ENCODE measurements at places on chromosomes 1 and 21.

DNA sequence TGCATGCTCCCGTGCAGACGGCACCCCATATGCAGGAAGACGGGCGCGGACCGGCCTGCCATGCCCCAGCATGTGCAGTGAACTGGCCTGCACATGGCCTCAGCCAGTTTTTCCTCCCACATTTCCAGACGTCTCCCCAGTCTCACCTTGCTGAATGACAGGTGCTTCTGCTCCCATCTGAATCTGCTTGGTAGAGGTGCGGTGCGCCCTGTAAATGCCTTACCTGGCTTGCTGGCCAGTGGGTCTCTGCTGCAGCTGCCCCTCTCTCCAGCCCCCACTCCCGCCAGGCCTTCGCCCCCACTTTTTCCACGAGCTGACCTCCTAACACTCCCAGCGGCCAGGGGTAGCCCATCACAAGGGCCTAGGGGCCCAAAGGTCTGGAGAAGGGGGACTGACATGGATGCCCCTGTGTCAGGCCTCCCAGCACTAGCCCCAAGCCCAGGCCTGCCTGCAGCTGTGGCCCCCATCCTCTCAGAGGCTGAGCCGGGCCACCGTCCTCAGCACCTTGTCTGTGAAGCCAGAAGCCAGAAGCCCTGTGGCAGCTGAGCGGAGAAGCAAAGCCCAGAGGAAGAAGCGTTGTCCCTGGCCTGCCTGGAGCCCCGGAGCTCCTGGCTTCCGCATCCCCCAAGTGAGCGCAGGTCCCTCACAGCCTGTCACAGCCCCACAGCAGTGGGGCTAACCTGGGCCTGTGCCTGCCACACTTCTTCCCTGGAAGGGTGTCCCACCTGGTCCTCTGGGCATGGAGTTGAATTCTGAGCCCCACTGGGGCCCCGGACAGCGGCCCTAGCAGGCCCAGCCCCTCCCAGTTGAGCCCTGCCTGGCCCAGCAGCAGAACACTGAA, 3.7 kb upstream of the SLC19A1 start:
- DNase-seq: no peak

DNA sequence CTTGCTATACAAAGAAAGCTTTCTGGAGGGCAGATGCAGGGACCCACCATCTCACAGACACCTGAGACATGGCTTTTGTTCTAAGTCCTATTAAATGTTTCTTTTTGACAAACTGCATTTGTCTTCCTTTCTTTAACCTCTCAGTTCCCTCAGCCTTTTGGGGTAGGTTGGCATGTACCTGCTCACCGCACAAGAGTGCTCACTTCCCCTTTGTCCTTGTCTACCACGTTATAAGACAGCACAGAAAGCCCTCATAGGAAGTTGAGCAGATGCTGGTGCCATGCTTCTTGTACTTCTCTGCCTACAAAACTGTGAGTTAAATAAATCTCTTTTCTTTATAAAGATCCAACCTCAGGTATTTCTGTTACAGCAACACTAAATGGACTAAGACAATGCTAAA, 31.9 kb upstream of the RGS21 start:
- no peak for DNase-seq

GRCh38 chr1:73097917-73098316, 815.6 kb upstream of the NEGR1 start:
- DNase-seq: no peak

DNA sequence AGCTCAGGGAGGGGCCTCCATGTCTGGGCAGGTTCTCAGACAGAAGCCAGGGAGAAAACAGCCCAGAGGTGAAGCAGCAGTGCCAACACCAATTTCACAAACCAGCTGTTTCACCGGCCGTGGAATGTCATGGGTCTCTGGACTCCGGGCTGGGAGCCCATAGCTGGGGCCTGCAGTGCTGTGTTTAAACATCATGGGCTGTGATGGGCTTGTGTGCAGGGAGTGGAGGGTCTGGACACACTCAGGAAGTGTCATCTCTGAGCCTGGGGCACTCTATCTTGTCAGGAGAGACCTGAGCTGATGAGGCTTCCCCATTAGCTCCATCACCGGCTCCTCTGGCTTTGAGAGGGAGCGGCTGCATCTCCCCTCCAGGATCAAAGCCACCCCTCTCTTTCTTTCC, 173.6 kb upstream of the IGSF21 start:
- no peak for DNase-seq

DNA sequence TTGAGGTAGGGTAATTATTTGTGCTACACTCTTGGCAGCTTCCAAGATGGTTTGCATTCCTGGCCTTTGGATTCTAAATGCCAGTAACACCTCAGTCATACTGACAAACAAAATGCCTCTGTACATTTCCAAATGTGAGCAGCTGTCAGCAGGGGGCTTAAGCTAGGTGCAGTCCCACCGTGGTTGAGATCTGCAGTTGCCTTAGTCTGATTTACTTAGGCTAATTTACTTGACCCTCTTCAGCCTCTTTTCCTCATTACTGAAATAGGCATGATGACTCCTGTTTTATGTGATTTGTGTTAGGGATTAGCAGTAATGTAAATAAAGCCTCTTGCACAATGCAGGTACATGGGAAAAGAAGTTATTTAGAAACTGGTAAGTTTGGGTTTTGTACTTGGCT, 13.5 kb upstream of the SPATA1 start:
- no peak for DNase-seq

DNA sequence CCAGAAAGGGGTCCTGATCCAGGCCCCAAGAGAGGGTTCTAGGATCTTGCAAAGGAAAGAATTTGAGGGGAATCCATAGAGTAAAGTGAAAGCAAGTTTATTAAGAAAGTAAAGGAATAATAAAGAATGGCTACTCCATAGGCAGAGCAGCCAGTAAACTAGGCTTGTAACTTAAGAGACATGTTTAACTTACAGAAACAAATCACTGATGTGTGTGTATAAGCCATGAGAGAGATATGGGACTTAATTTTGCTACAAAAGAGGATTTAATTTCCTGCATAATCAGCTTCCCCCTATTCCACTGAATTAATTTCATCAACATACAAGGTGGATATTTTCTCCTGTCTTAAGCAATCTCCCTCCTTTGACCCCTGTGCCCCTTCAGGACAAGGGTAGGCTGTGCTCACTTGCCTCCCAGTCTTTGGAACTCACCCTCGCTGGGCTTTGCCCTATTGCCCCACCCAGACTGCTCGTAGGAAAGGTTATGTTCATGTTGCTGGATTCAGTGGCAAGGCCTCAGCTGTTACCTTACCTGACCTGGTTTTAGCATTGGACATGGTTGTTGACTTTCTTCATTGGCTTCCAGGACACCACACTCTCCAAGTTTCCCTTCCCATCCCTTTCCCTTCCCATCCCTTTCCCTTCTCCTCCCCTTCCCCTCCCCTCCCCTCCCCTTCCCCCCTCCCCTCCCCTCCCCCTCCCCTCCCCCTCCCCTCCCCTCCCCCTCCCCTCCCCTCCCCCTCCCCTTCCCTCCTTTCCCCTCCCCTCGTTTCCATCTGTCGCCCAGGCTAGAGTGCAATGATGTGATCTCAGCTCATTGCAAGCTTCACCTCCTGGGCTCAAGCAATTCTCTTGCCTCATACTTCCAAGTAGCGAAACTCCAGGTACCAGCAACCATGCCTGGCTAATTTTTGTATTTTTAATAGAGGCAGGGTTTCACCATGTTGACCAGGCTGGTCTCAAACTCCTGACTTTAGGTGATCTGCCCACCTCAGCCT, 44.6 kb downstream of the TBCE start:
- peak; percentile 31 for DNase-seq

- DNase-seq: no peak
These were observed 13.9 kb downstream of the PLA2G2F start for GRCh38 chr1:20153000-20153418.

- DNase-seq: peak; percentile 43
These were observed 61.2 kb downstream of the TOR1AIP2 start for GRCh38 chr1:179816196-179816960.

GRCh38 chr1:220631238-220631815, 58.8 kb upstream of the C1orf115 start:
- no peak for DNase-seq

GRCh38 chr1:109712321-109712864, 342 bp downstream of the GSTM5 start:
- no peak for DNase-seq

- DNase-seq: no peak
These were observed 3.6 kb downstream of the TPRG1L start for GRCh38 chr1:3628445-3628844.

GRCh38 chr1:36950604-36951291, 83.6 kb downstream of the GRIK3 start:
- DNase-seq: no peak

DNA sequence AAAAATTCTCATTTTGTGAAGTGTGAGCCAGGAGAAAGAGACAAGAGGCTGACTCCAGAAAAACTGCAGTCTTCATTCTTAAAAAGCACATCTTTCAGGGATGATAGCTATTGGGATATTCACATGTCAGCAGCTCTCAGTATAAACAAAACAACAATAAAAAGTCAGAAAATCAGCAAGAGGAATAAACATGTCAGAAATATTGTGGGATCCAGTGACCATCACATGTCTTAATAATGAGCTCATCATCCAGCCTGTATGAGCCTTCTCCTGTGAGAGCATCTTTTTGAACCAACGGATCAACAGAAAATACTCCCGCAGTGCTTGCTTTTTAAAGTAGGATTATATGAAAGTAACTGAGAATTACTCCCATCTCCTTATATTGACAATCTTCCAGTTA, 241.6 kb downstream of the SMYD3 start:
- DNase-seq: no peak

DNA sequence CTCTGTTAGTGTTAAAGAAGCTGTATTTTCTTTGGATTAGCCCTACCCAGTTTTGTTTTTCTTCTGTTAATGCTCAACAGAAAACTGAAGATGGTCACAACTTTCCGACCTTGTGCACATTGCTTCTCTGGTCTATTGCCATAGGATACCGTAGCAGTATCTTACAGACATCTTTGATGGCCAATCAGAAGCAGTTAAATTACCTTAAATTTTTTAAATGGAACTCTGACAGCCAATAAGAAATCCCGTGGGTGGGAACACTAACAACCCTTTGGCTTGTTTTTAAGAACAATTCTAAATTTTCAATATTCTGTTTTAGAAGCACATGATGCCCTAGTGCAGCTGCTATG, 17.2 kb downstream of the NFYC start:
- DNase-seq: peak; percentile 94

DNA sequence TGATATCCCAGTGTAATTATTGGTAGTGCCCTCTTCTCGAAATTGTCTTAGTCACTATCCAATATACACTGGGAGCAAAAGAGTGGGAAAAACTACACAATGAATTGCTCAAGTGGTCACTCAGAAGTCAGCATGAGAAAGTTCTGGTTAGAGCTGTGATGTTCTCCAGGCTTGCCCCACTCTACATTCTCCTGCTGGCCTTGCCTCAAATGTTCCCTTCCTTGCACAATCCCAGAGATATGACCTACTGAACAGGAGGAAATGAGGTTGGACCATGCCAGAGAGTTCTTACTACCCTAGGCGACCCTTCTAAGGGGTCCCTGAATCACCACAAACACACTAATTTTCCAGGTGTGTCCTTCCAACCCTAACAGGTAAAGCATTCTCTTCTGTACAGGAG, 40.8 kb downstream of the GLUL start:
- no peak for DNase-seq

GRCh38 chr1:71706029-71706671, 576.2 kb downstream of the NEGR1 start:
- no peak for DNase-seq

- DNase-seq: no peak
These were observed 2.8 kb upstream of the TARS2 start for GRCh38 chr1:150484431-150484830.

- no peak for DNase-seq
These were observed 114.8 kb downstream of the MAB21L3 start for GRCh38 chr1:116226017-116226416.

GRCh38 chr1:94276988-94277434, 39.6 kb upstream of the ARHGAP29 start:
- no peak for DNase-seq

DNA sequence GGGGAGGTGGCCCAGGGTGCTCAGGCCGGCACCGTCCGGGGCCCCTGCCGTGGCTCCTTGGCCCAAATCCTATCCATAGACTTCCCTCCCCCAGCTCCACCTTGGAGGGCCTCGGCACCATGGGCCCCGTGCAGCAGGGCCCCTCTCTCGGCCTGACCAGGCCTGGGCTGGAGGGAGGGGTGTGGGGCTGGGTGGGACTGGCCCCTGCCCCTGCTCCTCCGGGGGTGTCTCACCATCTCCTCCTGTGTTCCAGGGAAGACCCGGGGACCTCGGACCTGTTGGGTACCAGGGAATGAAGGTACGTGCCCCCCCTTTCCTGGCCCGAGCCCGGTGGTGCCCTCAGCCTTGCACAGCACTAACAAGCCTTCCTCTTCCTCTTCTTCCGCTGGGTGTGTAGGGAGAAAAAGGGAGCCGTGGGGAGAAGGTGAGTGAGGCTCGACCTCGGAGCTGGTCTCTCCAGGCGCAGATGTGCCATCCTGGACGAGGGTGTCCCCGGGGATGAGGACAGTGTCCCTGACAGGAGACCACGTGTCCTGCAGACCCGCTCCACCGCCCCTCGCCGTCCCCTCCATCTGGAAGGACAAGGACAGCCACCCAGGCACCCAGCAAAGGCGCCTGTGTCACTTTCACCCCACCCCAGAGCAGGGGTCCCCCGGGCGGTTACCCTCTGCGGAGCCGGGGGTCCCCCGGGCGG, 7.9 kb downstream of the COL6A1 start:
- DNase-seq: no peak

DNA sequence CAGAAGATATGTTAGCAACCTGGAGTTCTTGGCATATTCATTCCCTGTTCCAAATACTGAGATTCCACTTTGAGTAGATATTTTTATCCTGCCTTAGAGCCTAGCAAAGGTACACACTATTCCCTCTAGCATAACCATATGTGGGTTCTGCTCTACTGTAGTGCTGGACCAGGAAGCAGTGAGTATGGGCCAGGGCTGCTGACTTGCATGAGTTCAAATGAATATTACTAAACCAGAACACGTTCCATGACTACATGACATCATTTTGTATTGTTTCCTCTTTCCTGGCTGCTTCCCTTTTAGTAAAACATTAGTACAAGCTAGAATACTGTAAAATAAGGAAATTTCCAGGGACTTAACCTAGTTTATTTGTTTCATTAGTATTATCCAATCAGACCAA, 41.1 kb downstream of the TNFSF18 start:
- no peak for DNase-seq

DNA sequence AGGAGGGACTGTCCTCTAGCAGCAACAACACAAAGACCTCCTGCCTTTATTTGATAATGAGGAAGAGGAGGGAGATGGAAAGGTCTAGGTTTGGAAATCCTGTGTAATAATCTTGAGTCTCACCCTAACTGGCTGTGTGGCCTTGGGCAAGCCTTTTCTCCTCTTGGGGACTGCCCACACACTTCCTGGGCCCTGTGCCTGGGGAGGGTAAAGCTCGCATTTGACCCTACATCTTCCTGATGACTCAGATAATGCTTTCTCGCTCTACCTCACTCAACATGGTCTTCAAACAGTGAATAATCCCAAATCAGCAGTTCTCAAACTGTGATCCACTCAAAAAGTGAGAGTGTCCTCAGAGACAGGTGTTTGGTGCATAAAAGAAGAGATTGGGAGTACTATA, 81.2 kb downstream of the VWA5B1 start:
- no peak for DNase-seq

- no peak for DNase-seq
These were observed 78.9 kb downstream of the RAP1GAP start for GRCh38 chr1:21590126-21590880.

- peak; percentile 46 for DNase-seq
These were observed 3.5 kb upstream of the SH3BGRL3 start for GRCh38 chr1:26276432-26276838.
